ENCODE measurements at places on chromosomes 12 and 14.
A peak's percentile ranks its signal among the peaks of the same experiment; 100 is the strongest.

- peak; percentile 35 for DNase-seq
These were observed 4.2 kb upstream of the KLC1 start for GRCh38 chr14:103624860-103625259.

GRCh38 chr12:91381309-91381804 is 198.7 kb upstream of the DCN start:
- peak; percentile 91 for DNase-seq

GRCh38 chr12:28027328-28027727 is 54.8 kb upstream of the PTHLH start:
- DNase-seq: no peak

DNA sequence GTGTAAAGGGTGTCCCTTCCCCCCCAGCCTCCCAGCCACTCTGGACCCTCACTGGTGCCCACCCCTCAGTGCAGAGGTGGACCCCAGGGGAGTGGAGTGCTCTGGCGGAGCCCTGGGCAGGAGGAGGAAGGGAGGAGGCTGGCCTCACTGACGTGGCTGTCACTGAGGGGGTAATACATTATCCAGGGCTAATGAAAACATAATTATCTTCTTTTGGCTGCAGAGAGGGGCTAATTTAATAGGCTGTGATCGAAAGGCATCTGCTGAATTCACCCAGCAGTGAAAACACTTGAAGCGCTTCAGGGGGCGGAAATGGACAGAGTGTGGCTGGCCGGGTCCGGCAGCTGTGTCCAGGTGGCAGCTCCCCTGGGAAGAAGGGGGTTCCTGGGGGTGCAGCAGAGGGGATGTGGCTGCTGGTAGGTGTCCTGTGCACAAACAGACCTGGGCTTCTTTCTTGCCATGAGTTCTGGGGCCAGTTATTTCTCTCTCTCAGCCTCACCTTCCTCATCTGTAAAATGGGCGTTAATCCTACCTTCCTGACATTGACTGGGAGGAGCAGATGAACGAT is 3.7 kb upstream of the NOS1 start:
- no peak for DNase-seq

DNA sequence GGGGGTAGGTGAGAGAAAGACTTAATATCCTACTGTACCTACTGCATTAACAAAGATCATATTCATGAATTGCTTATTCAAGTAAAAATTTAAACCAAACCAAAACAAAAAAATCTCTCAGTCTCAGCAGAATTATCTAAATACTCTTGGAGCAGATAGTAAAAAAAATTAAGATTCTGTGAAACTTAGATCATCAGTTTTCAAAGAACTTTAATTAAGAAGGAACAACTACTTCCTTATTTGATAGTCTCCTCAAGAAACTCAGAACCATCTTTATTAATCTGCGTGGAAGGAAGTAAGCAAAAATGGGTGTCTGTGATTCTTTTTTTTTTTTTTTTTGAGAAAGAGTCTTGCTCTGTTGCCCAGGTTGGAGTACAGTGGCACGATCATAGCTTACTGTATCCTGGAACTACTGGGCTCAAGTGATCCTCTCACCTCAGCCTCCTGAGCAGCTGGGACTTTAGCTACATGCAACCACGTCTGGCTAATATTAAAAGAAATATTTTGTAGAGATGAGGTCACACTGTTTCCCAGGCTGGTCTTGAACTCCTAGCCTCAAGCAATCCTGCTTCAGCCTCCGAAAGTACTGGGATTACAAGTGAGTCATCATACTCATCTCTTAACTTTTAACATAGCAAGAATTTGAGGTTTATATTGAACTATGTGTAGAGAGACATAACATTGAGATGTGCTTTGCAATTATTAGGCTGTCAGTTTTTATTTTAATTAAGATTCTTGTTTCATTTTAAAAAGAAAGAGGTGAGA is 37.4 kb downstream of the GAS2L3 start:
- DNase-seq: no peak

GRCh38 chr12:93585247-93585646 is 12.8 kb downstream of the SOCS2 start:
- DNase-seq: no peak

- DNase-seq: no peak
These were observed 9.9 kb downstream of the HECTD1 start for GRCh38 chr14:31197671-31198070.

GRCh38 chr12:116274551-116275375 is 2.7 kb downstream of the MED13L start:
- no peak for DNase-seq

DNA sequence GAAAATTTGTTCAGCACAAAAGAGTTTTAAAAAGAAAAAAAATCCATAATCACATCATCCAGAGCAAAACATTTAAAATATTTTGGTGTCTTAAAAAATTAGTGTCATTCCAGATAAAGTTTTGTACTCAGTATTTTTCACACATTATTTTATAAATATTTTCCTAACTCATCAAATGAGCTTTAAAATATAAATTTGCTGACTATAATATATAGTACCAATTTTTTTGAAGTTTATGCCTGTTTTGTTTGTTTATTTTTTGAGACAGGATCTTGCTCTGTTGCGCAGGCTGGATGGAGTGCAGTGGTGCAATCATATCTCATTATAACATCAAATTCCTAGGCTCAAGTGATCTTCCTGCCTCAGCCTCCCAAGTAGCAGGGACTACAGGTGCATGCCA is 164.1 kb downstream of the SLC41A2 start:
- no peak for DNase-seq

DNA sequence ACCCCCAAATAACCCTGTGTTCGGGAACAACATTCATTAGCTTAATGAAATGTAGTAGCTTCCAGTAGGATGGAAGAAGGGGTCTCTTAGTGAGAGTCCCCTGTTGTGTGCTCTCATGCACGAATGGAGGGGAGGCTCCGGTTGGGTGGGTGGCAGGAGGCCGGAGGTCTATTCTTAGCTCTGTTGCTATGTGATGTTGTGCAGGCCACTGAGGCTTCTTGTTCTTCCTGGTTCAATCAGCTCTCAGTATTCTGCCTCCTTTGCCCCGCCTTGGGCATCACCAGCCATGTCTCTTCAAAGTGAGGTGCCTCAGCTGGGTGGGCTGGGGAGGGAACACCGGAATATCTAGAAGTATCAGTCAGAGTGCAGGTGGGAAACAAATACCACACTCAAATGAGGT is 50.8 kb downstream of the KCNA1 start:
- DNase-seq: no peak

DNA sequence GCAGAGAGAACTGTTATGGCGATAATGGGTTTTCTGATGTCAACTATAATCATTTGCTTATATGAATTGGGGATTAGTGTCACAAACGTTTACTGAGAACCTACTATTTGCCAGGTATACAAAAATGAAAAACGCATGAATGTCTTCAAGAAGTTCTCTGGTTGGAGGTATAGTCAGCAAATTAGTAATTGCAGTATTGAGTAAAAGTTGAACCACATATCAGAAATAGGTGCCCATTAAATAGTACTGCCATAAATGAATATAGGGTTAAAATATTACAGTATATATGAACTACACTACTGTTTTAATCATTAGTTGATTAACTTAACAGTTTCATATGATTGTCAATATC is 60.0 kb downstream of the PTPRB start:
- DNase-seq: no peak

- DNase-seq: no peak
These were observed 43.3 kb downstream of the PPP1R12A start for GRCh38 chr12:79891506-79892162.

GRCh38 chr14:94591871-94592270 is 10.6 kb downstream of the SERPINA5 start:
- DNase-seq: no peak

- no peak for DNase-seq
These were observed 38.3 kb upstream of the TMTC2 start for GRCh38 chr12:82648259-82648909.
